NCI-H1436 treated with DMSO at 0.1 percent for 48 hours (cell line): ENCODE measurements at places on chromosomes 7 and 10.

DNA sequence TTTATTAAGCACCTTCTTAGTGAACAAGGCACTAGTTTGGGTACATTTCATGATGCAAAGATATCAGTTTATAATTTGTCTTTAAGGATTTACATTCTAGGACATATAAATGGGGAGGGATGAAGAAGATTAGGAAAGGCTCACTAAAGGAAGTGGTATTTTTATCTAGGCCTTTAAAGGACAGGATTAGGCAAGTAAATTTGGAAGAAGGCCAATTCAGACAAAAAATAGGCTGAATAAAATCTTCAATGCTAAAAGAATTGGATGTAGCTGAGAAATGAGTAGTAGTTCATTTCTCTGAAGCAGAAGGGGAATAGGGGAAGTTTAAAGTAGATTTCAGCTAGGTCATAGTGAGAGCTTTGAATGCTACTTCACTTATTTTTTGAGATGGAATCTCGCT is 4.8 kb upstream of the FAM24B start:
- DNase-seq, result no peak

DNA sequence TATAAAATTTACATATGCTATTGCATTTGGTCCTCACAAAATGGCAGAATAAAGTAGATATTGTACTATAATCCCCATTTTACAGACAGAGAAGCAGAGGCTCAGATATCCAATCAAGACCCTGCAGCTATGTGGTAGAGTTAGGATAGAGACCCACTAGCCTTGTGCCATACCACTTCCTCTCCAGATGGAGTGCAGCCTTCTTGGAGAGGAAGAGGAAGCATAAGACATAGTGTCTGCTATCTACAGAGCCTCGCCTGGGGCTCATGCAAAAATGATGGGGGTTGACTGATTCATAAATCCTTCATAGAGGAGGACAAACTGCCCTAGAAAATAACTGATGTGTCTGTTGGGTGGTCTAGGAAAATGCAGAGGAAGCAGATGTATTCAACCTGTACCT is 447.3 kb downstream of the KCNMA1 start:
- no peak for DNase-seq

- no peak for DNase-seq
Observed at GRCh38 chr7:47651355-47652317, 69.7 kb upstream of the TNS3 start.

- DNase-seq, result no peak
Observed at GRCh38 chr7:76395965-76396726, 13.4 kb downstream of the SSC4D start.

DNA sequence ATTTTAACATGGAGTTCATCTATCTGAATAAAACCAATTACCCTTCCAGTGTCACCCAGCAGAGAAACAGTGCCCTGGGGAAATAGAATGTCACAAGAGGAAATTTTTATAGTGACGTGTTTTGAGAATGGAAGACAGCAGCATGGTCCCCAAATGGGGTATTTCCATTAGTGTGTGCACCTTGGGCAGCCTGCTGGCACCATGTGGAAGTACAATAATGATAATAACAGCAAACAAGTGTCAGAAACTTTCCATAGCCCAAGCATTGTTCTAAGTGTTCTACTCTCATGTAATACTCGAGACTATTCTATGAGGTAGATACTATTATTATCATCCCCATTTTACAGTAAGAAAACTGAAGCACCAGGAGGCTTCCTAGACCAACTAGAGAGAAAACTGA is 2.2 kb upstream of the PDE1C start:
- DNase-seq, result no peak

DNA sequence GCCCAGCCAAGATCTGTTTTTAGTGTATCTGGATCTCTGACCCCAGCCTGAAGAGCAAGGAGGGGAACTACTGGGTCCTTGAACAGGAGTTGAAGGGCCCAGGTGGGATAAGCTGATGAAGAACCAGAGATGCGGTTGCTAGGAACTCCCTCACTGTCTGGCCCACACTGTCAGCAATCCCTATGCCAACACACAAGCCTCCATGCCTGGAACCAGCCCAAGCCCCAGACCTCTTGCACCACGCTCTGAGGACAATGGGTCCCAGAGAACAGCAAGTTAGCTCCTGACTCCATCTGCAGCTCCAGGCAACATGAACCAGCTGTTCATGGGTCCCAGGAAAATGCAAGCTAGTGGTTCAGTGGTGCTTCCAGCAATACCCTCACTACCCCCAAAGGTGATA is 2.4 kb downstream of the NAT16 start:
- DNase-seq, result no peak

DNA sequence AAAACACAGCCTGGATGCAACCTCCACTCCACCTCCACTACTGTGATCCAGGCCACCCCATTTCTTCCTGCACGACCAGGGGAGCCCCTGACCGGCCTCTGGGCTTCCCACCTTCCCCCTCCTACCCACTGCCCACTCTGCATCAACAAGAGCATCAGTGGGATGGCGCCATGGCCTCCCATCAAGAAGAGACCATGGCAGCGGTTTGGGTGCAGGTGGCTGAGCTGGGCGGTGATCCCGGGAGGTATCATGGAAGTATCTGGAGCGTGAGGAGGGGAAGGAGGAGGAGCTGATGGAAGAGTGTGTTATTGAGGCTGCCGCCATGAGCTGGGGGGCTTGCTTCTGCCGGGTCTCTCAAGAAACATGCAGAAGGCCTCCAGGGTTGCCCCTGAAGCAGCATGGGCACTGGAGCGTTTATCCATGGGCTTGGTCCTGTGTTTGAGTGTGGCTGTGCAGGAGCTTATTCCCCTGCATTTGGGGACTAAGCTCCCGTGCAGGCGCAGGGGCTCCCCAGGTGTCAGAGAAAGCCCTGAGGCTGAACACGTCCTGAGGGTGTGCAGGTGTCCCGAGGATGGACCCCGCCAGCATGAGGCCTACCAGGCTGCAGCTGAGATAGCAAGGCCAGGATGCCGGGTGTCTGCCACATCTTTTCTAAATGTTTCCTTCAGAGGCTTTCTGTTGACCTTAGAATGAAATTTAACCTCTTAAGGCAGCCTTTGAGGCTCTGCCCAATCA is 99.2 kb upstream of the PCBD1 start:
- DNase-seq, result no peak

- no peak for DNase-seq
Observed at GRCh38 chr7:140451716-140452115, 27.6 kb downstream of the MKRN1 start.

DNA sequence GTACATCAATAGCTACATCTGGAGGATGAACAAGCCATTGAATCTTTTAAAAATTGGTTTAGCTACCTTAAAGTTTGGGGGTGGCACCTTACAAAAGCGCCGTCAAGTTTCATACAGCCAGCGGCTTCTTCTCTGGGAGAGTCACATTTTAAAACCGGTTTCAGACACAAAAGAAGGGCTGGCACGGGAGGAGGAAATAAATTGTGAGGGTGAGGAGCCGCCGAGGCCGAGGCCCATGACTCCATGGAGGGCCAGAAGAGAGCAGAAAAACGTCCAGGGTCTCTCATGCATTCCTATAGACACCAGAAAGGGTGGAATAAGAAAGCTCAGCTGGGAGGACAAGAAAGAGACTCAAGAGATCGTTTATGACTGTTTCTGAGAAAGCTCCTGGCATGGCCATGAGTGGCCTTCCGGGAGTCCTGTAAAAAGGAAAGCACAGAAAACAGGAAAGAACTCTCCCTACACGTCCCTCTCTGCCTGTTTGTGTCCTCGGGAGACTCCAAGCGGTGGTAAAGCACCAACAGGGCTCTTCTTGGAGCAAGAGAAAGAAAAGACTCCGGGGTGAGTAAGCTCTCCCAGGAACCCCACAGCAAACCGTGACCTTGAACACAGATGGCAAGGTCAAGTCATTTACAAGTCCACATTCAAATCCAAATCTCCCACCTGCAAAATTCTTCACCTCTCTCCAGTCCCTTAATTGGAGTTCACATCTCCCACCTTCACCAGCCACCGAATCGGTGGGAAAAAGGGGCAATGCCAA is 1.8 kb downstream of the FRAT2 start:
- no peak for DNase-seq

- DNase-seq, result no peak
Observed at GRCh38 chr10:71725998-71726579, 6.5 kb upstream of the C10orf105 start.

DNA sequence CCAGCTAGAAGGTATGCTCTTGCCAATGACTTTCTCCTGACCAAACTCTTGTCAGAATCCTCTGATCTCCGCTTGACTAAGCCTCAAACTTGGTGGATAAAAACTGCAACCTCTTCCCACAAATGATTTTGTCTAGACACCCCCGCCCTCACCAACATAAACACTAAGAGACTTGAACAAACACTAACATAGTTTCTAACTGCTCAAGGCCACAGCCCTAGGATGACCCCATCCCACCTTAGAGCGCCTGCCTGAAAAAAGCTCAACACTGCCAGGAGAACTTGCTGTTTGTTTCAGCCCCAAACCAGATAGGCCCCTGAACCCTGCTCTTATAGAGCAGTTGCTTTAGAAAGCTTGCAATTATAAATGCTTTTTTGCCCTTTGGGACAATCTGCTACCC is 71.8 kb downstream of the LRRN3 start:
- no peak for DNase-seq

- no peak for DNase-seq
Observed at GRCh38 chr7:8963722-8964121, 530.3 kb downstream of the NXPH1 start.

- no peak for DNase-seq
Observed at GRCh38 chr7:44750921-44751571, 2.4 kb downstream of the ZMIZ2 start.

DNA sequence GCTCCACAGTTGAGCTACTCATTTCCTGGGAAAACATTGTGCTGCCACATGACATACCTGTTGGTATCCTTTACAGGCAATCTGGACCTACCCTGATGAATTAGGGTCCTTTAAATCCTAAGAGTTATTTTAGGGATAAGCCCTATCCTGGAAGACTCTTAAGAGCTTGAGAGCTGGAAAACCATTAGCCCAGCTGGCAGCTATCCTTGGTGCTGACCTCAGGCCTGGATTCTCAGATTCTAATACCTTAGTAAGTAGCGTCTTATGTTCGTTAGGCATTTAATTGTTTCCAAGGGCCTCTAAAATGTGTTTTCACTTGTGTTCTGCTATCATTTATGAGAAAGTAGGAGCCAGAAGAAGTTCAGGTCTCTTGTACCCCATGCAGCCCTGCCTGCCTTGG is 93.0 kb upstream of the SORCS3 start:
- no peak for DNase-seq

DNA sequence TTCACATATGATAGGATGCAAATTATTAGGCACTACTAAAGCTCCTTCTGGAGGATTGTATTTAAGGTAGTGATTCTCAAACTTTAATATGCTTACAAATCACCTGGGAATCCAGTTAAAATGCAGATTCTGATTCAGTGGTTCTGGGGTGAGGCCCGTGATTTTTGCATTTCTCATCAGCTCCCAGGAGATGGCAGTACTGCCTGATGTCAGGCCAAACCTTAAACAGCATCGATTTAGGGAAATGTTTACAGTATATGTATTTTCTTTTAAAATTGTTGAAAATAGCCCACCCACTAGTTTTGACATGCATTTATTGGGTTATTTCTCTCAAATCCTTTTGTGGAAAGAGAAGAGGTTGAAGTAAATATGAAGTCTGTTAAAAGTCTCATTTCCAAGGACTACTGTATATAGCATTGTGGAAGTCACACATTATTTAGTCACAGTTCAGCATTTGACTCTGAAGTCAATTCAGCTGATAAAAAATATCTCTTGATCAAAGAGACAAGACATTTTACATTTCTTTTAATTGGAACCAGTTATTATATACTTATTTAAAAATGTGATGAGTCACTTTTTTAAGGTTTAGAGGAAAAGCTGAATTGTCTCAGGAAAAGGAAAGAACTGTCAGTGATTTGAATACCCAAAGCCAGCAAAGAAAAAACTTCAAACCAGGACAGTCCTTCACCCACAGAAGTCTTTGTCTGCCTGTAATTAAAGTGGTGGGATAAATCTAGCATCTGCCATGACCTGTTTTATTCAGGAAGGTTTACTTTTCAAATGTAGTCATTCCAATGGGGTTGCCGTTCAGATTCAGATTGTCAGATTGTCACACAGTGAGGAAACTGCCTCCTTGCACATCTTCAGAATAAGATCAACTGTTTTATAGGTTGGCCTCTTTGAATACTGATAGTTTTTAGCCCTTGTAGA is 21.1 kb upstream of the HBP1 start:
- DNase-seq, result no peak

DNA sequence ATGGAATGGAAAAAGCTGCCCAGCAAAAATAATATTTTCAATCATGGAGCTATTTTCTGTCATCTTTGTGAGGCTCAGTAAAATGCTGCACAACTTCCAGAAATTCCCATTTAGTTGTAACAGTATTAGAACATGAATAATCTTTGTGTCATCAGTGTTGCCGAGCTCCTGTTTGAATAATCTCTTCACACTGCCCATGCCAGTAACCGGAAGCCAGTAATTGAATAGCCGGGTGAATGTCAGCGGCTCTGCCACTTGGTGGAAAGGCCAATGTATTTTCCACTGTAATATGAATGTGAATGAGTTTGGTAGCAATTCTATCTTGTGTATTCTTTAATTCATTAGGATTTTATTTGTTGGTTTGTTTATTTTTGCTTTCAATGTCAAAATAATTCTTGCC is 172.5 kb upstream of the INSYN2A start:
- no peak for DNase-seq

DNA sequence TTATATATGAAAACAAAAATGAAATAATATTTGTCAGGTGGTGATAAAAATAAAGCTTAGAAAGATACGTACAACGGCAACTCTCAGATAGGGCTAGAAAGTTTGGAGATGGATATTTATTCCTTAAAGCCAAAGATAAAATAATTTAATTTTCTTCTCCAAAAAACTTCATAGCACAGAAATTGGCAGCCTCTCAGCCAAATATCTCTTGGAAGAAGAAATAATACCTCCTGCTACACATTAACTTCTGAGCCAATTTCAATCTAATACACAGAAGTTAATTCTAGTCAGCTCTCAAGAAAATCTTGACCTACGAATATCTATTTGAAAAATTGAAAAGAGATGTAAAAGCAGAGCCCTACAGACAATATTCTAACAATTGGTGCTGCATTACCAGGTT is 122.4 kb downstream of the TES start:
- DNase-seq, result no peak

DNA sequence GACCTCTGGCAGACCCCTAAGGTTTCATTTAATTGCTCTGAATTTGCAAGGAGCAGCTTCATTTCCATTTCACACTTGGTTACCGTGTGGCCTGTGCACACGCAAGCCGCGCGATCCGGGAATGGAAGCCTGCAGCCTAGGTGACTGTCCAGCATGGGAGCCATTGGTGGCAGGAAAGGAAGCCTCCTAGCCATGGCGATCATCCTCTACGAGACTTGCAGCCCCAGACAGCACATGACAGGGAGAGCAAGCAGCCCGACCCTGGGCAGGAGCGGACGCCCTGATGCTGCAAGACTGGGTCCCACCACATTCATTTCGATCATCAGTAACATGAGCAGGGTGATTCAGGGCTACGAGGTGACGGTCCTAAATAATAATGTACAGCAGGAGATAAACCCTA is 33.9 kb downstream of the C10orf143 start:
- DNase-seq, result no peak

- no peak for DNase-seq
Observed at GRCh38 chr10:32143302-32143847, 87.2 kb upstream of the KIF5B start.

GRCh38 chr7:17131060-17131345 is 167.4 kb upstream of the AHR start:
- no peak for DNase-seq

- DNase-seq, result no peak
Observed at GRCh38 chr7:84043661-84044191, 150.9 kb downstream of the SEMA3A start.

- no peak for DNase-seq
Observed at GRCh38 chr10:121608469-121609190, 10.4 kb upstream of the FGFR2 start.
